ENCODE measurements at places on chromosomes 3 and 15.

- no peak for DNase-seq
Observed at GRCh38 chr3:30657914-30658313, 51.5 kb downstream of the TGFBR2 start.

DNA sequence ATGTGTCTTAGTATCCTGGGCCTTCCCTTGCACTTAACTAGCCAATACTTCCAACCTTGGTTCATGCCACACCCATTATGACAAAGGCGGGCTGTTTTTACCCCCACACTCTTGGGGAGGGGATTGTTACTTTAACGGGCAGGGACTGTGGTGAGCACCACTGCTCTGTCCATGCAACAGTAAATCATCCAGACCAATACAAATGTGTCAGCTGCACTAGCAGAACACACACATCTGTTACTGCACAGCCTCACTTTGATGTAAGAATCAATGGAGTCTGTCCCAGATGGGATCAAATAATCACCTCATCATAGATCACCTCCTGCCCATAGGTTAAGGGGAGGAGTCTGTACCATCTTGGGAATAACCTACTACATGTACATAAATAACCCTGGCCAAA lies 58.1 kb downstream of the NPAP1 start:
- no peak for DNase-seq

DNA sequence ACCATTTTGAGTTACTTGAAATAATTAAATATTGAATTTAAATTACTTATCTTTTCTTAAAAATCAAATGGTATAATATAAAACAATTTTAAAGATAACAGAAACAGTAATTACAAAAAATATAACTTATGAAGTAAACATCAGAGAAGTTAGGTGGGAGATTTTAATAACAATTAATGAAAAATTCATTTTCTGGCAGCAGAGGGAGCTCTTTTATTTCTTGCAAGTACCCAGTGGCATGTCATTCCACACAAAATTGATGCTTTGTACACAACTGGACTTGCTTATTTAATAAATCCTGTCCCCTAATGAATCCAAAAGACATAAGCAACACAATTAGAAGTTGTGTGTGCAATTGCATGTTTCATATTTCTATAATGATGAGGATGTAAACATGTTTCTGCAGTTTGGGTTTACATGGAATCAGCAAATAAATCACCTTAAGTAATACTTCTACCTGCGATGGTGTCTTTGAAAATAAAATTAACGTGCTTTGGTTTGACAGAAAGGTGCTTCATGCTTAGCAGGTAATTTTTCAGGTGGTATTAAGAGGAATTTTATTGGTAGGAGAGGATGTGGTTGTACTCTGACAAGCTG lies 861.3 kb downstream of the ZPLD1 start:
- DNase-seq = peak; percentile 53

- no peak for DNase-seq
Observed at GRCh38 chr3:46593274-46593862, 19.0 kb upstream of the FAM240A start.

- no peak for DNase-seq
Observed at GRCh38 chr3:58084788-58085543, 76.7 kb downstream of the FLNB start.

DNA sequence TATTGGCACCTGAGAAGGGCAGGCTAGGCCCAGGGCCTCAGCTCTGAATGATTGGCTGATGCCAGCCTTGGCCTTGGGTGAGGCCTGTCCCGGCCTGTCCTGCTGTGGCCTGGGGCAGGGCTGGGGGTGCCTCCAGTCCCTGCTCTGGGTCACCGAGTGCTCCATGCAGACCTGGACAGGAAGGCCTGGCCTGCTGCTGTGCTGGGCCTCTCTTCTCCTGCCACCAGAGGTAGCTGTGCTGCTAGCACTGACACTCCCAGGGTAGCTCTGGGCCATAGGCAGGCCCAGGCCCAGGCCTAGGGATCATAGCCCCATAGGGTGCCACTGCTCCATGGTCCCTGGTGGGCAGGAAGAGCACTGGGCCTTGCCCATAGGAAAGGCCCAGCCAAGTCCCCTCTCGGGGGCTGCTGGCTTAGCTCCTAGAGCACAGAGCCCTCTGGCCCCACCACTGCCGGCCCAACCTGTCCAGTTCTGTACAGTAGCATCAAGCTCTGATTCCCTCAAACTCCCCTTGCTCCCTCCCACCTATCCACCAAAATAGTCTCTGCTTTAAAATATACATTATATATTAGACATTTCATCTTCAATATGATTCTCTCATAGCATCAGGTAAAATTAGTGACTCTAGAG lies 18.2 kb downstream of the ABTB1 start:
- peak; percentile 65 for DNase-seq

DNA sequence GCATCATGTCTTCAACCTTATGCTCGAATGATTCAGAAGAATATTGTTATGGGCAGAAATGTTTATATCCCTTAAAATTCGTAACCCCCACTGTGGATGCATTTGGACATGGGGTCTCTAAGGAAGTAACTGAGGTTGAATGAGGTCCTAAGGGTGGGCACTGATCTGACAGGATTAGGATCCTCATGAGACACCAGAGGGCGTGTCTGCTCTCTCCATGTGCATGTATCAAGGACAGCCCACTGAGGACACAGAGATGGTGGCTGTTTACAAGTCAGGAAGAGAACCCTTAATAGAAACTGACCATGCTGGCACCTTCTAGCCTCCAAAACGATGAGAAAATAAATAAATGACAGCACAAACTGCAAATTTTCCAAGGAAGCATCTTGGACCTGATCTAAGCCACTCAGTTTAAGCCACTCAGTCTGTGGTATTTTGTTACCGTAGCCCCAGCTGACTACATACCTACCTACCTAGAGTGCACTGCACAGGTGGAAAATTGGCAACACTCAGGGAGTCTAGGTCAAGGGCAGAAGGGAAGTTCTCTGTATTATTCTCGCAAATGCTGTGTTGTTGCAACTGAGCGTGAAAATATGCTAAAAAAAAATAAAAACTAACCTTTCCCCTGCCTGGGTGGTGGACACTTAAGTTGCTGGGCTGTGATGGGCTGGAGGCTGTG lies 126.6 kb downstream of the TJP1 start:
- peak; percentile 10 for DNase-seq

- DNase-seq = no peak
Observed at GRCh38 chr3:189143321-189143720, 28.4 kb upstream of the TPRG1 start.

DNA sequence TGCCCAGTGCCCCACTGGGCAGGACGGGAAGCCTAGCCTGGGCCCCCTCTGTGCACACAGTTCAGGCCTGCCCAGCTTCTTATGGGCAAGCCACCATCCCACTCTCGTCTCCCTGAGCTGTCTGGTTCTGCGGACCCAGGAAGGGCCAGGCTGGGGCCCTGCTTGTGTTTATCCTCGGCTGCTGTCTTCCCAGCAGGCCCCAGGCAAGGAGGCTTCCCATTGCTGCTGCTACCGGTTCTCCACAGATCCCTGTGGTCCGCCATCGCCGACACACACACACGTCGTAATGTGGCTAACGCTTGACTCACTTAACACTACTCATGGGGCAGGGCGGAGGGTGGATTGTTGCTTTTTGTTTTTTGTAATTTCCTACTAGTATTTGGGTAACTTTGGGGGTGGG lies 52.4 kb upstream of the SLC6A1 start:
- no peak for DNase-seq

GRCh38 chr3:152779653-152780052 lies 55.3 kb upstream of the P2RY1 start:
- no peak for DNase-seq

DNA sequence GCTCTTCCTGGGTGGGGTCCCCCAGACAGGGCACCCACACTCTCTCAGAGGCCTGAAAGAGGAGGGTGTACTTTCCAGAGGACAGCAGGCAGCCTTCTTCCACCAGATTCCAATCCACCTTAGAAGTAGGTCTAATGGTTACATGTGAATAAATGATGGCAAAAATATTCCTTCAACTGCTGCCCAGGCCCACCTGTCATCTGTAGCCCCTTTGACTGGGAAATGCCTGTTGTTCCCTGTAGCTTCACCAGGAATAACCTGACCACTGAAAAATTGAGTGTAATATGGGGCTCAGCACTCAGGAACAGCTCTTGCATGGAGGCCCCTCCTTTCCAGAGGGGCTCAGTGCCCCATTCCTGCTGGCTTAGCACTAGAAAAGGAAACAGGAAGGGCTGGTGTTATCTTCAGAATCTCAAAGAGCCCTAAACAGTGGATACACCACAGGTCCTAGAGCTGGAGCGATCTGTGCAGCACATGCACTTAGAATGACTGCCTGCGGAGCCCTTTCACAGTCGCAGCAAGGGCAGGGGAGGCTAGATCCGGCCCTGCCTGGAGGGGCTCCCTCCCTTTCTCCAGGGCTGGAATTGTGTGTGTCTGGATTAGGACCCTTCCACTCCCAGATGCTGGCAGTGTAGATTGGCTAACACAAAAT lies 32.1 kb downstream of the SLC22A14 start:
- no peak for DNase-seq

DNA sequence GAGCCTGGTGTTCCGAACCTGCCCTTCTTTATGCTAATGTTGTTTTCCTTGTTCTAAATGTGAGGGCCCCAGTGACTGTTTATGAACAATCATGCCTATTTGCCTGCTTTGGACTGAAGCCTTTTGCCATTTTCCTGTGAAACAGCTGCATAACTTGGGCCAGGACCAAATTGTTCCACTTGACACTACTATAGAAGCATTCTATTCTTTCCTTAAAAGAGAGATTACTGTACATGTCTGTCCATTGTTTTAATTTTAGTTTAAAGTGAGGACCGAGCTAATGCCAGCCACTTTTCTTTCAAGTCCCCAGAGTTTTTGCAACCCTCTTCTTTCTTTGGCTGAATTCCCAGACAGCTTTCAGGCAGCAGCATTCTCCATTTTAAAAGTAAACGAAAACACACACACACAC lies 980.3 kb downstream of the CADM2 start:
- peak; percentile 11 for DNase-seq

DNA sequence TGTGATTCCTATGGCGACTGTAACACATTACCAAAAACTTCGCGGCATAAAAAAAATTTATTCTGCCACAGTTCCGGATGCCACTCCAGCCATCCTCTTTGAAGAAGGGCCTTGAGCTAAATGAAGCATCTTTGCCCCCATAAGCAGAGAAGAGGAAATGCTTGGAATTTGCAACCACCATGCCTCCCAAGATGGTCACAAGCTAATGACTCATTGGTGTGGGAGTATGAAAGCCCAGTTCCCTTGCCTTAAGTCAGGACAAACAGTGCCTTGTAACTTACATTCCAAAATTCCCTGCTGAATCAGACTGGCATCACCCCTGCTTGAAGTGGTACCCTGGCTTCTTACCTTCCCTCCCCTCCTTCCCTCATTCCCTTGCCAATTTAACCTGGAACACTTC lies 1077.4 kb downstream of the EPHA3 start:
- DNase-seq = no peak

DNA sequence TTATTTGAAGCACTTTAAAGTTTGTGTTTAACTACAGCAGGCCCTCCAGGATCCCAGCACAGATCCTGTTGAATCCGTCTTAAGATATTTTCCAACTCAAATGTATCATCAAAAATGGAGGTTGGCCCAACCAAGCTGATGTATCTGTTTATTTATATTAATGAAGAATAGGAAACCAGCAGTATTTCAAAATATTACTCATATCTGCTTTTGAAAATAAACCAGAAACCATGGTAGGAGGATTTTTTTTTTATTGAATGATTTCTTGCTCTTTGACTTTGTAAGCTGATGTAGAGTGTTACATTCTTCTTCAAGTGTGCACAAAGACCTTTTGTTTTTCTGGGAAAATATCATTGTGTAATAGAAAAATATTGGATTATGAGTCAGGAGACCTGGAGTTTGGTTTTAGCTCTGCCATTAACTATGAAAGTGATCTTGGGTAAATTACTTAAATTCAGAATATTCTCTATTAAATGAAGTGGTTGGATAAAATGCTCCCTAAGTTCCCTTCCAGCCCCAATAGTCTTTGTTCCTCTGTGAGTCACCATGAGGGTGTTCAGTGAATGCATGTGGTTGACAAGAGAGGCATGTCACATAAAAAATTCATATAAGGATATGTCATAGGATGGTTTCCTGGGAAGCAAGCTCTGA lies 221.3 kb upstream of the GAP43 start:
- DNase-seq = no peak

- peak; percentile 62 for DNase-seq
Observed at GRCh38 chr15:74799255-74799855, 13.3 kb upstream of the LMAN1L start.

DNA sequence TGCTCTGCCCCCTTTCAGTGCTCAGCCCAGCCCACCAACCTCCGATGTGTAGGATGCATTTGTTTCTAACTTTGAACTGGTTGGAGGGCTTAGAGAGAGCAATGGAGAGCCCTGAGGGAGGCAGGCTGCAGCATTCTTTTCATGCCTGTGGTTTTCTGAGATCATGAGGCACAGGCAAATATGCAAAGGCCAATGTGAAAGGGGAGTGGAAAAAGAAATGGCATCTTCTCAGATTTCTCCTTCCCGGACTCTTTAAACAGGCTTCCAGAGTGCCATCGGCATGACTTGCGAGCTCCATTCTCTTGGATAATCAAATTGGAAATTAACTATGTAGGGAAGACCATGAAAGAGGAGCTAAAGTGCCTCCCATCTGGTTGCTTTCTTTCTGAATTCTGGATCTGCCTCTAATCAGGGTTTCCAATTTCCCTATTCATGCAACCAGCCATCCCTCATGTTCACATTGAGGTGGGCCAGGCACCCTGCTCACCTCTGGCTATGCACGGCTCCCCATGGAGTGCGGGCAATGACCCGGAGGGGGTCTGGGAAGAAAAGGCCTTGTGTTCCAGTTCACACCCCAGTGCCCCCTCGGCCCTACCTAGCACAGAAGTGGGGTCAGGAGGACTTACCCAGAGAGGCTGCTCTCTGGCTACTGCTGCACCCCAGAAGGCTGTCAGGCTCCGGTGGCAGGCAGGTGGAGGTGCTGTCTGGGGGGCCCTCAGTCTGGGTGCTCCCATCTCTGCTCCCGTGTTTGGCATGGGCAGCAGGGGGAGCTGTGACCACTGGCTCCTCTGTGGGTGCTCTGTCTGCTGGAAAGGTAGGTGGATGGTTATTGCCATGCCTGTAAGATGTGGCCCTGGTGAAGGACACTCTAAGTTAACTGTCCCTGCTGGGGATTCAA lies 16.1 kb downstream of the AMOTL2 start:
- peak; percentile 33 for DNase-seq

GRCh38 chr15:100715571-100716455 lies 113.4 kb downstream of the ASB7 start:
- peak; percentile 92 for DNase-seq

- no peak for DNase-seq
Observed at GRCh38 chr15:24633082-24633481, 42.5 kb upstream of the NPAP1 start.
